Inflammatory macrophage (primary cell): ENCODE measurements at places on chromosomes 7 and 10.

GRCh38 chr10:374354-374753 lies 239.1 kb downstream of the ZMYND11 start:
- no peak for DNase-seq

- no peak for DNase-seq
Observed at GRCh38 chr7:121504482-121504881, 108.4 kb upstream of the FAM3C start.

- no peak for DNase-seq
Observed at GRCh38 chr7:155256081-155256760, 41.5 kb upstream of the INSIG1 start.

- DNase-seq: peak; percentile 13
Observed at GRCh38 chr10:92847202-92847864, 987 bp upstream of the EXOC6 start.

DNA sequence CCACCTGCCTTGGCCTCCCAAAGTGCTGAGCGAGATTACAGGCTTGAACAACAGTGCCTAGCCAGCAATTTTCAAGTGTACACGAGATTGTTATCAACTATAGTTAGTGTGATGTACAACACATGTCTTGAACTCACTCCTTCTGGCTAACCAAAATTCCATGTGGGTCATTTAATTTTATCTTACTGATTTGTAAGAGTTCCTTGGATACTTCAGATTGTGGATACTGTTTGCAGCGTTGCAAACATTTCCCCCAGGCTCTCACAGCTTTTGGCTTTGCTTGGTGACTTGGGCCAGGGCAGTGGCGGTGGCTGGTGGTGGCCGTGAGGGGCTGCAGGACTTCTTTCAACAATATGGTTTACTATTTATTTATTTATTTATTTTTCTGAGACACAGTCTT lies 8.5 kb upstream of the TMEM270 start:
- DNase-seq: no peak

GRCh38 chr10:30241422-30242110 lies 107.5 kb downstream of the MTPAP start:
- DNase-seq: no peak

- DNase-seq: no peak
Observed at GRCh38 chr7:44930921-44931320, 45.6 kb upstream of the PURB start.

GRCh38 chr7:22949221-22949620 lies 64.7 kb downstream of the HYCC1 start:
- no peak for DNase-seq

GRCh38 chr7:36565792-36566356 lies 158.4 kb downstream of the AOAH start:
- DNase-seq: peak; percentile 38

GRCh38 chr10:12796401-12797160 lies 204.9 kb downstream of the CCDC3 start:
- no peak for DNase-seq

- DNase-seq: peak; percentile 83
Observed at GRCh38 chr10:62244785-62245467, 23.7 kb downstream of the RTKN2 start.

GRCh38 chr10:75403939-75404814 lies 2.6 kb upstream of the ZNF503 start:
- DNase-seq: no peak

DNA sequence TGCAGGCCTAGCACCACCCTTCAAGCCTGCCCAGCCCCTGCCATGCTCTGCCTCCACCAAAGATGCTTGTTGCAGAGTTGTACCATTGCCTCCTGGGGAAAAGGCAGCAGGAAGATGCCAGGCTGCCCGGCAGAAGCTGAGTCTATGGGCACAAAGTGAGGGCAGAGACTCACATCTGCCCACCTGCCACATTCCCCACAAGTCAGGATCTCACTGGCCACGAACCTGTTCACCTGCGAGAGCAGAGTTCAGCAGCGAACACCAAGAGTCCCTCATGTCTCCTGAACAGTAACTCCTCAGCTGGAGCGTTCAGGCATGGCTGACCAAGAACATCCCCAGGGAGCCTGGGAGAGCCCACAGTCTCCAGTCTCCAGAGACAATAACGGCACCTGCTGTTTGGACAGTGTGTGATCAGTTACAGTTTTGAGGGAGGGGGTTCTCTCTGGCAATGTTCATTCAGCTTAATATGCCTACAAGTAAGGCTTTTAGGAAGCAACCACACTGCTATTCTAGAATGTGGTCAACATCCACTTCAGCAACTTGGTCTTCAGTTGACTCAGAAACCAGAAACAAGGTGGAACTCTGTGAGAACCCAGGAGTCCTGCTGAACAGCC lies 78.5 kb downstream of the GRID1 start:
- DNase-seq: no peak

- no peak for DNase-seq
Observed at GRCh38 chr10:13587391-13587790, 626 bp downstream of the PRPF18 start.

- peak; percentile 90 for DNase-seq
Observed at GRCh38 chr7:151038951-151039849, 9.1 kb upstream of the ASIC3 start.

DNA sequence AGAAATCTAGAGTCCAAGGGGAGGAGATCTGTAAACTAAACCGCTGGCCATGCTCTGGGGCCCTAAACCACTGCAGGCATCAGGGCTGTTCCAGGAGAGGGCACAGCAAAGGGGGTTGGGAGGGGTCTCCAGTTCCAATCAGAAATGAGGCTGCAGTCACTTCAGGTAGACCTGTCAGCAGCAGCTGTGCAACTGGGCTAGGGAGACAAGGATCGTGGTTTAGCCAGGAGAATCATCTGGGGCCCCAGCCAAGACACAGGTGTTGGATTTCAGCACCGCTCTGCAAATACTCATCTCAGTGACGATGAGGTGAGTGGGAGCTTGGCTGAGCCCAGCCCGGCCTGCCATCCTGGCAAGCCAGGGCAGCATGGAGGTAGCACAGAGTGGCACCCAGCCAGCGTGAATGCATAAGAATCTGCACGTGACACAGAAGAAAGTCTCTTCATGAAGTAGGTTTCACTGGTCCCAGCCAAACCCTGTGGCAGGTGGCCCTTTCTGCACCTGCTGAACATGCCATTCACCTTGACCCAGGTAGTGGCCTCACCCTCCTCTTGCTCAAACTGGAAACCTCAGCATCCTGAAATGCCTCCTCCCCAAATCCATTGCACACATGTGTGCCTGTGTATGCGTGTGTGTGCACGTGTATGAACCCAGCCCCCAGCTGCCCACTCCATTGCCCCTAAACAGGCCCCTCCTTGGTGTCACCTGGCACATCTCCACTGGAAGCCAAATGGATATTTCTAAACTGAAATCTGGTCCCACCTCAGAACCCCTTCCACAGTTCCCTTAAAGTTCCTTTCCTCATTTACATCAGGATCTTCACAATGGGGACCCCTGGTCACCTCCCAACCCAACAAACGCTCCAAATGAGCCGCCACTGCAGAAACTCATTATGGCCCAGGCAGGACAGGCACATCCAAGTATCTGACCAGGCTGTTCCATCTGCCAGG lies 9.6 kb downstream of the GPRIN2 start:
- no peak for DNase-seq

GRCh38 chr10:119768455-119769094 lies 42.7 kb downstream of the INPP5F start:
- no peak for DNase-seq

- DNase-seq: no peak
Observed at GRCh38 chr10:124419635-124420034, 912 bp upstream of the OAT start.

DNA sequence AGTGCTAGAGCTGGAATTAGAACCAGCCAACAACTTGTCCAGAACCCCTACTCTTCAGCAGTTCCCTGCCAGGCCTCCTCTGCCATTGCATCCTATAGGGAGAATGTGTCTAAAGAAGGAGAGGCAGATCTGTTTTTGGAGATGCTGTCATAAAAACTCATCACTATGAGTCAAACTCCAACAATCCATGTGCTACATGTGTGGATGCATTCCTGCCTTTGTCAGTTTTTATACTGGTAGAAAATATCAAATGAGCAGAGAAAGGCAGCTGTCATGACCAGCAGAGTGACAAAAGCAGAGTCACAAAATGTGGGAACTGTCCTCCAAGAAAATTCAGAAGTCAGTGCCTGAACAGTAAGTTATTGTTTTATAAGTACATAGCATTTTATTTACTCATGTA lies 93.0 kb downstream of the ABLIM1 start:
- no peak for DNase-seq

GRCh38 chr7:50864694-50865093 lies 82.0 kb upstream of the GRB10 start:
- DNase-seq: no peak
